ENCODE measurements at places on chromosomes 13 and 19.

DNA sequence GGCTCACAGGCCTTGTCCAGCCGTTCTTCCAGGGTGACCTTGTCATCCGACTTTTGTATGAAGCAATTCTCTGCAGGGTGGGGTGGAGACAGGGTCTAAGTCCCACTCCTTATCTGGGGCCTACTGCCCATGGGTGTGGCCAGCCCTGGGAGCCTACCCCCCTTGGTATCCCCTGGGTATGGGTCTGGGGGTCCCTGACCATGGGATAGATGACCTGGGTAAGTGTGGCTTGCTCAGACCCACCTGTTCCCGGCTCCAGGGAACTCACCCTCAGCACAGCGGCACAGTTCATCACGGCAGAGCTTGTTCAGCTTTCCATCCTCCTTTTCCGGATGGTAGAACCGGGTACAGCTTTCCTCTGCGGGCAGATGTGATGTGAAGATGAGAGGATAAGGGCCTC, 9.2 kb upstream of the TNFSF14 start:
- DNase-seq: no peak

DNA sequence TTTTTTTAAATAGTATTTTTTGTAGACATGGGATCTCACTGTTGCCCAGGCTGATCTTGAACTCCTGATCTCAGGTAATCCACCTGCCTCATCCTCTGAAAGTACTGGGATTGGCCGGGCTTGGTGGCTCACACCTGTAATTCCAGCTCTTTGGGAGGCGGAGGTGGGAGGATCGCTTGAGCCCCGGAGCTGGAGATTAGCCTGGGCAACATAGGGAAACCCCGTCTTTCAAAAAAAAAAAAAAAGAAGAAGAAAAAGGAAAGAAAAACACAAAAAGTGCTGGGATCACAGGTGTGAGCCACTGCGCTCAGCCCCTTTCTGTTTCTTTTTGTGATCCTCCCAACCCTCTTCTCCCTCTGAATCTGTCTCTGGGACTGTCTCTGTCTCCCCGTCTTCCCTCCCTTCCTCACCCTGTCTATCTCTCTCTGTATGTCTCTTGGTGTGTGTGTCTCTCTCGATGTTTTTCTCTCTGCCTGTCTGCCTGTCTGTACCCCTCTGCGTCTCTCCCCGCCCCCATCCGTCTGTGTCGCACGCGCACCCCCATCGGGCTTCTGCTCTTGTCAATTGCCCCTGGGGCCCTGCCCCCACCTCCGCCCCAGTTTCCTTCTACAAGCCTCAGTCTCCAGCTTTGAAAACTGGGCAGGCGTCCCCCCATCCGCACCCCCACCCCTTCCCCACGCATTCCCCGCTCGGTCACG, 540 bp upstream of the ZFP36 start:
- DNase-seq: peak; percentile 87

DNA sequence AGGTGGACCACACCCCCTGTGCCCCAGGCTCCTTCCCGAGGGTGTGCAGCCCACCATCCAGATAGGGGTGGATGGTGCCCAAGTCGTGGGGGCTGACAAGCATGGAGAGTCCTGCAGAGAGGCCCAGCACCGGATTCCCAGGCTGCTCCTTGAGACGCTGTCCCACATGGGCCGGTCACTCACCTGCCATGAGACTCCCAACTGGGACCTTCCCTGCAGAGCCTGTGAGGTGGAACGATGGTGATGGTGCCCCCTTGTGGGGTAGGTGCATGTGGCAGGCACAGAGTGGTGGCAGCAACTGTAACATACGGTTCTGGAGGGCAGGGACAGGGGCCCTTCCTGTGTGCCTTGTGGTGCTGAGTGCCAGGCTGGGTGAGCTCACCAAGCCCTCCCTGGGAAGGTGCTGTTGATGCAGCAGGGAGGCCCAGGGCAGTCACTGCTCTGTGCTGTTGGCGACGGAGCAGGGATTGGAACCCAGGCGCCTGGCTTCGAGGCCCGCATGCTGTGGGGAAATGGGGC, 33.1 kb downstream of the PPP1R37 start:
- DNase-seq: peak; percentile 84

DNA sequence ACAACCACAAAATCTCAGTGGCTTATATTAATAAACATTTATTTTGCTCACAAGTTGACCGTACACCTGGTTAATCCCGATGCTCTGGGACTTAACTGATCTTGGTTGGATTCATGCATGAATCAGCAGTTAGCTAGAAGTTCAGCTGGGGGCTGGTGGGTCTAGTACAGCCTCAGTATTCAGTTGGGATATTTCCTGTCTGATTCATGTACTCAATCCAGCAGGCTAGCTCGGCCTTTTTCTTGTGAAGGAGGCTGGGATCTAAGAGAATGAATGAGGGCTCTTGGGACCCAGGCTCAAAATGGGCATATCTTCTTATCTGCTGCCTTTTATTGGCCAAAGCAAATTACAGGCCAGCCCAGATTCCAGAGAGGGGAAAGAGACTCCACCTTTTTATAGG, 178.8 kb downstream of the KCTD12 start:
- no peak for DNase-seq

DNA sequence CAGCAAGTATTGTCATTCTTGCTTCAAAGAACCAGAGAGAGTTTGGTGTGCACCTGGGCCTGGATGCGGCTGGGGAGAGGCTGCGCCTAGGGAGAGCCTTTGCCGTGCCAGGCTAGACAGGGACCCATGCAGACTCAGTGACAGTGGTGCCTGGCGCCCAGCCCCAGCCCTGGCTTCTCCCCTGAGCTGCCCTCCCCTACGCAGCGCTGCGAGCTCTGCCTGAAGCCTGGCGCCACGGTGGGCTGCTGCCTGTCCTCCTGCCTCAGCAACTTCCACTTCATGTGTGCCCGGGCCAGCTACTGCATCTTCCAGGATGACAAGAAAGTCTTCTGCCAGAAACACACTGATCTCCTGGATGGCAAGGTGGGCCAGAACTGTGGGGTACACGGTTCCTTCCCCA, 12.0 kb downstream of the KMT2B start:
- DNase-seq: no peak

- DNase-seq: no peak
Measured at GRCh38 chr19:37355901-37356300, 15.0 kb upstream of the ZNF527 start.

DNA sequence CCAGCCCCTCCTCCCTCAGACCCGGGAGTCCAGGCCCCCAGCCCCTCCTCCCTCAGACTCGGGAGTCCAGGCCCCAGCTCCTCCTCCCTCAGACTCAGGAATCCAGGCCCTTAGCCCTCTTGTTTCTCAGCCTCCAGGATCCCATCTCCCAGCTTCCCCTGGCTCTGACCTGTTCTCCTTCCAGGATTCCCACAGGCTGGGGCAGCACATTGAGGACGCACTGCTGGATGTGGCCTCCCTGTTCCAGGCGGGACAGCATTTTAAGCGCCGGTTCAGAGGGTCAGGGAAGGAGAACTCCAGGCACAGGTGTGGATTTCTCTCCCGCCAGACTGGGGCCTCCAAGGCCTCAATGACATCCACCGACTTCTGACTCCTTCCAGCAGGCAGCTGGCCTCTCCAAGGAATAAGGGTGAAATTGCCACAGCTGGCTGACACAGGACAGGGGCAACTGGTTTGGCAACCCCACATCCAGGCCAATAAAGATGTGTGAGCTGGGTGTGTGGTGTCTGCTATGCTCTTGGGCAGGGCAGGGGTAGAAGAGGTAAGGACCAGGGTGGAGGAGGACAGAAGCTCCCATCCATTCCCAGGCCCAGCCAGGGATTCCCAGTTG, 22.4 kb downstream of the CPT1C start:
- no peak for DNase-seq

DNA sequence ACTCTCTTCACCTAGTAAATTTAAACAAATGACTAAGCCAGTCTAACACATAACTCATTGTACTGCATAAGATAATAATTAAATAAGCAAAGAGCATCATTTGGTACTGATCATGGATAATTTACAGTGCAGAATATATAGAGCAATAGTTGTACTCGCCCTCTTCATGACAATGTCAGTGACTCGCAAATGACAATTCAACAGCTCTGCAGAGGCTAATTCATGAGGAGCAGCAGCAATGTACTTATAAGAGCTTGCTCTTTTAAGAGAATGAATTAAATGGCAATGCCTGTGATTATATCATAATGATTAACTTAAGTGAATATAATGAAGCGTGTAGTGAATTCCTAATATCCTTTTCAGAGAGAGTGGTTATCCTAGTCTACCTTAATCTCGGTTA, 284.5 kb upstream of the PCDH20 start:
- no peak for DNase-seq

GRCh38 chr13:113658836-113659235, 838 bp upstream of the ATP4B start:
- DNase-seq: no peak

- peak; percentile 44 for DNase-seq
Measured at GRCh38 chr13:102141625-102142472, 260.0 kb downstream of the FGF14 start.

GRCh38 chr19:15869873-15870272, 28.0 kb downstream of the CYP4F2 start:
- no peak for DNase-seq

- DNase-seq: no peak
Measured at GRCh38 chr13:106528718-106529414, 6.6 kb downstream of the EFNB2 start.

DNA sequence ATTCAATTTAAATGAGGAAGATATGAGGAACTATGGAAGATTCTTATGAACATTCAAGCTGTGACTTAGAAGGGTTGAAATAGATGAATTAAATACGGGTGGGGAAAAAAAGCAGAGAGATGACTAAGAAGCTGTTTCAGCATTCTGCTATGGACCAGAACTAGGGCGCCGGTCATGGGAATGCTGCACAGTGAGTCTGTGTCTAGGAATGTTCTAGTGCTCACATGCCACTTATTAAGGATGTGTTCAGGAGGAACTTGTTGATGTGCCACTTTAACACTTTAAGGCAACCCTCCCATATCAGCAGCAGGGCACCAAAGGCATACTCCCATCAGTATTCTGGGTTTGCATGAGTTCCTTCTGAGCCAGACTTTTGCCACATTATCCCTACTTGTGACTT, 152.1 kb downstream of the POSTN start:
- DNase-seq: no peak

DNA sequence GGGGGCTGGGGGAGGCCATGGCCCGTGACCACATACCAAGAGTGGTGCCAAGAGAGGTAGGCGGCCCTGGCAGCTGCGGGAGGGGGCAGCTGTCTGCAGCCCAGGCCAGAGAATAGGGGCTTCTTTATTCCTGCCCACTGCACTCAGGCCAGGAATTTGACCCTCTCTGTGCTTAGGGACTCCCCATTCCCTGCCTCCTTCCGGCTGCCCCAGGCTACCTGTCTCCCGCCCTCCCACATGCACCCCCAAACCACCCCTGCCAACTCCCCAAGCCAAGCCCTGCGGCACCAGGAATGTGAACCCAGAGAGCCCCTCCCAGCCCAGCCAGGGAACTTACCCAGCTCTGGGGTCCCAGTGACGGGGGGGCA, 687 bp downstream of the PLEKHA4 start:
- DNase-seq: no peak

DNA sequence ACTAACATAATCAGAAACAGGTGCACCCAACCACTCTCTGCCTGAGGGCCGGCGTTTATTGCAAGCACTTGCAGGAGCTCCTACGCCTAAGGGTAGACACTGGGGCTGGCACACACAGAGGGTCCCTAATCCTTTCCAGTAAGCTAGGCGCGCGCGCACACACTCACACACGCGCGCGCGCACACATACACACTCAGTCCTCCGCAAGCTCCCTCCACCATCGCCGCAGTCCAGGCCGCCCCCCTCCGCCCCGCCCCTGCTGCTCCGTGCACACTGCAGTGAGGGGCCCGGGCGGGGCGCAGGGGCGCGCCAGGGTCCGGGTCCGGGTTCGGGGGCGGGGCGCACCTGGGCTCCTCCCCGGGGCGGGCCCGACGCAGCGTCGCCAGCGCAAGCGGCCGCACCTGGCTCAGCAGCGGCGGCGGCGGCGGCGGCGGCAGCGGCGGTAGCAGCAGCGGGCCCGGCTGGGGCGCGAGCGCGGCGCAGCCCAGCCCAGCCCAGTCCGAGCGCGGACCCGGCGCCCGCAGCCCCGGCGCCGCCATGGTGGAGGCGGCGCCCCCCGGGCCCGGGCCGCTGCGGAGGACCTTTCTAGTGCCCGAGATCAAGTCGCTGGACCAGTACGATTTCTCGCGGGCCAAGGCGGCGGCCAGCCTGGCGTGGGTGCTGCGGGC, at the start of gene CAMSAP3:
CAMSAP3 (plus strand) TSS at position 398 of the 668 bp plus-strand sequence; CDS start at position 538, 140 bp downstream.
- DNase-seq: peak; percentile 33

DNA sequence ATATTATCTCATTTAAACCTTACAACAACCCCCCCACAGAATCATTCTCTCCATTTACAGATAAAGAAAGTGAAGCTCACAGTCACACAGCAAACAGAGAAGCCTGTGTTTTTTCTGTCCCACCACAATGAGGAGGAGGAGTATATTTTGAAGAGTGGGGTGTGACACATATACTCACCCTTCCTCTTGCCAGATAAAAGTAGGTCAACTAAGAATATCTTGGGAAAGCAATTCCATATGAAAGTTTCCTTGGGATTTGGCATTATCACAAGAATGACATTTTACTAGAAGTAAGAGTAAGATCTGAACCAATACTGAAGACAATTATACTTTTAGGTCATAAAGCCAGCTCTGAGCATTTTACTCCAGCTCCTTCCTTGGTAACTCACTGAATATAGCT, 287.5 kb upstream of the HTR2A start:
- no peak for DNase-seq

DNA sequence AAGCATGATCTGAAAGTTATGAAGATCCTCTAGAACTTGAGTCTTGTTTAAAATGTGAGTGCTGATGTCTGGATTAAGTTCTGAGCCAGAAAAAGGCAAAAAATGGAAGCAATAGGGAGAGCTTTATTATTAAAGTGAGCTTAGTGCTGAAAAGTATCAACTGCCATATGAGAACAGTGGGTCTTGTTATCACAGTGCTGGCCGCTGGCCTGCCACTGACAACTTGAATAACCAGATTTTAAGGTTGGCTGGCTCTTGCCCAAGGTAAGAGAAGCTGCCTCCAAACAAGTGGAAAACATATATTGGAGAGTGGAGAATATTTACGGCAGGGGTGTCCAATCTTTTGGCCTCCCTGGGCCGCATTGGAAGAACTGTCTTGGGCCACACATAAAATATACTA, 33.9 kb downstream of the NUFIP1 start:
- DNase-seq: no peak

- peak; percentile 91 for DNase-seq
Measured at GRCh38 chr13:30551189-30551588, 66.5 kb upstream of the USPL1 start.

DNA sequence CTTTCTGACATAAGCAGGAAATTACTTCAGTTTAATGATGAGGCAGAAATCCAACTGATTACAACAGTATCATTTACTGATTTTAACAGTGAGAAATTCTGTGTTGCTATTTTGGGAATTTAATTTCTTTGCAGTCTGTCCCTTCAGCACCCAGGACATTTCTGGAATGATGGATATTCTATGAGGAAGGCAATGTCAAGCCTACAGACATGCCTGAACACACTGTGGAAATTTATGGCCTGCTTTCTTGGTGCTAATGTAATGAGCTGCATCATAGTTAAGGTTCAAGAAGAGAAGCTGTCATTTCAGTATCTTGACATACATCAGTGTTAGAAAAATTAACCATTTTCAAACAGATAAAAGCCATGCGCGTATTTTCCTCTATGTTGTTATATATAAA, 87.7 kb downstream of the SLITRK1 start:
- DNase-seq: no peak

- no peak for DNase-seq
Measured at GRCh38 chr19:33501693-33502356, 19.8 kb downstream of the PEPD start.

- DNase-seq: no peak
Measured at GRCh38 chr19:52670046-52670445, 31.9 kb upstream of the ZNF83 start.

Measured in hematopoietic multipotent progenitor cell treated with erythropoietin and hydrocortisone succinate and interleukin-3 and kit ligand, for 6 days (in vitro differentiated cells).